GM12878 (cell line): ENCODE measurements at places on chromosomes 7 and 10.

- DNase-seq, result no peak
Measured at GRCh38 chr7:47649919-47650318, 68.0 kb upstream of the TNS3 start.

- no peak for DNase-seq
Measured at GRCh38 chr7:143250822-143251221, 12.4 kb upstream of the GSTK1 start.

DNA sequence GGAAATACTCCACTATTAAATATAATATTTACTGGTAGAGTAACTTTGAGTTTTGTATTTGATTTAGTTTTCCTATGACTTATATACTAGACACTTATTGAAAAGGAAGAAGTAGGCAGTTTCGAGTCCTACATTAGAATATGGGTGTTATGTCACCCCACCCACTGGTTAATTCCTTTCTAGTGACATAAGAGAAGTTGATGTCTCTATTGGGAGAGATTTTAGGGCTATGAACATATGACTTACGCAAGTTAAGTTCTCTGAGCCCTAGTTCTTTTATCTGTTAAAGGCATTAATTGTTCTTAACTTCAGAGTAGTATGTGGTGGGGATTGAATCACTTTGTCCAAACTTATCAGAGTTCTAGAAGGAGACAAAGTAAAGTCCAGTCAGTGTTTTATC is 30.5 kb downstream of the CPED1 start:
- DNase-seq, result no peak

GRCh38 chr10:67608001-67608400 is 88.0 kb downstream of the CTNNA3 start:
- no peak for DNase-seq

DNA sequence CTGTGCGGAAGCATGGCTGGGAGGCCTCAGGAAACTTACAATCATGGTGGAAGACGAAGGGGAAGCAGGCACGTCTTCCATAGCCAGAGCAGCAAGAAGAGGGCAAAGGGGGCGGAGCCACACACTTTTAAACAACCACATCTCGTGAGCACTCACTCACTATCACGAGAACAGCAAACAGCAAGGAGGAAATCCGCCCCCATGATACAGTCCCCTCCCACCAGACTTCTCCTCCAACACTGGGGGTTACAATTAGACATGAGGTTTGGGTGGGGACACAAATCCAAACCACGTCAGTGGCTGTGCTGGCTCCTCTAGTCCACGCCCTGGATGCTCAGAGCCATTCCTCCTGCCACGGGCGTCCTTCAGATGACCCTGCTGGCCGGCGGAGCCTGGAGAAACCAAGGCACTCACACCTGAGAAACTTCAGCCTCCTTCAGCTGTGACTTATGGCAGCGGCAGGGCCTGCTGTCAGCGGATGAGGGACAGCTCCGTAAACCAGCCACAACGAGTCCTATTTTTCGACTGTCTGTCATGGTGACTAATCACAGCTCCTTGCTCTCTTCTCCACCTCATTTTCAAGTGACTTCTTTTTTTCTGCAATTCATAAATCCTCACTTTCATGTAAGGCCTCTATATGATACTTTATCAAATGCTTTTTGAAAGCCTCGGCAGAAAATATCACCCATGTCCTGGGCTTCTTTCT is 167.9 kb upstream of the PFKP start:
- no peak for DNase-seq

- DNase-seq, result no peak
Measured at GRCh38 chr7:117185124-117185523, 137.7 kb downstream of the WNT2 start.

- no peak for DNase-seq
Measured at GRCh38 chr10:69446229-69446628, 5.0 kb upstream of the TSPAN15 start.

- DNase-seq, result no peak
Measured at GRCh38 chr10:75058161-75058560, 53.3 kb upstream of the SAMD8 start.

DNA sequence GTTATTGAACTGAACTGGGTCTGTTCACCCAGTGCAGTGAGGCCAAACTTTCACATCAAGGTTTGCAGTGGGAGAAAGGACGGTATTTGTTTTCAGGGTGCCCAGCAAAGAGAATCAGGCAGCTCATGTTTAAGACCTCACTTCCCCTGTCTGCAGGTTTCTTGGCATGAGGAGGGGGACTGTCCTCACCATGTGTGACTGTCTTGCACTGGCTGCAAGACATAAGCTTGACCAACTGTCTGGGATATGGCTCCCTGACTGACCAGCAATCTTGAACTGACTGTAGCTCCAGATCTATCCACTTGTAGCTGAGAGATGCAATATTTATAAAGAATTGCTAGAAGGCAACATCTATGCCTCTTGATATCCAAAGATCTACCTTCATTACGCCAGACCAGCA is 39.9 kb downstream of the RAMP3 start:
- DNase-seq, result no peak

GRCh38 chr7:30920021-30920583 is 8.4 kb downstream of the AQP1 start:
- no peak for DNase-seq

GRCh38 chr10:12534824-12535223 is 185.5 kb downstream of the CAMK1D start:
- DNase-seq, result no peak

GRCh38 chr7:103993551-103993950 is 4.1 kb upstream of the RELN start:
- no peak for DNase-seq

GRCh38 chr10:121405096-121405495 is 193.1 kb downstream of the FGFR2 start:
- no peak for DNase-seq

DNA sequence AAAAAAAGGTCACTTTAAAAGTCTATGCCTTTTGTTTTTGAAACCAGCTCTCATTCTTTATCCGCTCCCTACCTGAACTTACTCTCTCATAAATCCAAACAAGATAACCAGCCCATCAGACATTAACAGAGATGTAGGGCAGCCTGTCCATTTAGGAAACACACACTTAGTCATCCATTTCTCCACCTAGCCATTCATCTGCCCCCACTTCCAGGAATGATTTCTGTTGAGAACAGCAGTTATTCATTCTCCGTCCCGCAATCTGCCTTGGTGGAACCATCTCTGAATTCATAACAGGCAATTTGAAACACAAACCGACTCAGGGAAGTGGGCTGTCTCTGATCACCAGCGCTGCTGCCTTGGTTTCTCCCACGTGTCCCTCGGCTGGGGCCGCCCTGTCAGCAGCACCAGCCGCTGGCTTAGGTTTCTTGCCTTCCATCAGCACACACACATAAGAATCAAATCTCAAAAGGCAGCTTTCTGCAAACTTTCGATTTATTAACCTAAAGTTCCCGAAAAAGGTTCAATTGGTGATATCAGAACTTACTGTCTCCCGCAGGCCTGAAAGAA is 528.2 kb upstream of the NRP1 start:
- no peak for DNase-seq

DNA sequence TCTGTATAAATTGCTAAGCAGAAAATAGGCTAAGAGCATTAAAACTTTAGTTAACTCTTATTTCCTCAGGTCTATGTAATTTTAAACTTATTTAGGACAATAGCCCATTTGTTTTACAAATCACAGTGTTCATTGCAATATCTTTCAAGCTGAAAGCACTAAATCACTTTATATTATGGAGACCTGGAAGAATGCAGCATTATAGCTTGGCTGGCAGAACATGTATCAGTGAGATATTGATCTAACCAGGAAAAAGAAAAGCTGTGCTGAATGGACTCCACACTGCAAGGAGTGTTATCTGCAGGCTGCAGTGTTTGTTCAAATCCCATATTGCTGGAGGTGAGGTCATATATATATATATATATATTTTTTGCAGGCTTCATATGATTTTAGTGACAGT is 517.5 kb downstream of the NRG3 start:
- DNase-seq, result no peak

GRCh38 chr7:156964971-156965370 is 15.5 kb downstream of the NOM1 start:
- DNase-seq, result no peak

- DNase-seq, result no peak
Measured at GRCh38 chr7:127998671-127999070, 32.6 kb downstream of the LRRC4 start.

GRCh38 chr7:141949451-141949850 is 2.7 kb upstream of the CLEC5A start:
- no peak for DNase-seq

DNA sequence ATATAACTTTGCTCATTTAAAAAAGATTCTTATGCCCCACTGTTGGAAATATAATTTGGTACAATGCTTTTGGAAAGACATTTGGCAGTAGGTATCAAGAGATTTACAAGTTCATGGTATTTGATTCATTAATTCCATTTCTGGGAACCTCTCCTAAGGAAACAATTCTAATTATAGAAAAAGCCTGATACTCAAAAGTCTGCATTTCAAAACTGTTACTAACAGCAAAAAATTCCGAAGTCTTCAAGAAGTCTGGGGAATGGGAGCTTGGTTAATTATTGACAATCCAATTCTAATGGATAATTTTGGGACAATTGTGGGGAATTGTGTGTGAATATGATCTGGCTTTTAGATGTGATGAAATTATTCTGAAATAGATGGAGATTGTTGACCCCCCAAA is 59.6 kb downstream of the HDAC9 start:
- DNase-seq, result no peak

GRCh38 chr7:129053938-129054437 is 923 bp downstream of the TNPO3 start:
- no peak for DNase-seq

DNA sequence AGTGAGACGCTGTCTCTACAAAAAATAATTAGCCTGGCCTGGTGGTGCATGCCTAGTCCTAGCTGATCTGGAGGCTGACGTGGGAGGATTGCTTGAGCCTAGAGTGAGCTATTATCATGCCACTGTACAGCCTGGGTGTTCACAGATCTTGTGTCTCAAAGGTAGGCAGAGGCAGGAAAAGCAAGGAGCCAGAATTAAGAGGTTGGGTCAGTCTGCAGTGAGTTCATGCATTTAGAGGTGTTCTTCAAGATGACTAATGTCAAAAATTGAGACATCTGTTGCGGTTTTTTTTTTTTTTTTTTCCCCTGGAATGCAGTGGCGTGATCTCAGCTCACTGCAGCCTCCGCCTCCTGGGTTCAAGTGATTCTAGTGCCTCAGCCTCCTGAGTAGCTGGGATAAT is 5.4 kb downstream of the PPIA start:
- DNase-seq, result no peak

DNA sequence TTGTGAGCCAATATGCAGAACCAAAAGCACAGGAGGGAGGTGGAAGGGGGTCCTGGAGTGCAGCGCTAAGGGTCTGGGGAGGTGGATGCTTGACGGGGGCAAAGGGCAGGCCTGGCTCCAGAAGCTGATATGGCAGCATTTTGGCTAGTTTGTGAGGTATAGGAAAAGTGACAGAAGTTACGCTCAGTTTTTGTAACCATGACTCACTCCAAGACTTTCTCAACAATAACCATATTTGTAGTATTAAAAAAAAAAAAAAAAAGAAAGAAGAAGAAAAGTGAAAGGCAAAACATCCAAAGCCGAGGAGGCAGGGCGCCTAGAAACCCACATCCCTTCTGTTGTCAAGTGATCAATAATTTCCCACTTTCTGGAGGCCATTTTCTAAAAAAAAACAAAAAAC is 92.3 kb downstream of the RNF216 start:
- DNase-seq, result no peak

- DNase-seq, result no peak
Measured at GRCh38 chr10:84335516-84335915, 7.1 kb downstream of the CCSER2 start.
